ENCODE measurements at places on chromosomes 4 and X.

GRCh38 chrX:139094671-139095592 lies 383.4 kb upstream of the FGF13 start:
- no peak for DNase-seq

- no peak for DNase-seq
These were observed 60.8 kb downstream of the TBL1X start for GRCh38 chrX:9525511-9526248.

GRCh38 chr4:24764345-24764744 lies 31.0 kb upstream of the SOD3 start:
- no peak for DNase-seq

GRCh38 chr4:153806073-153806472 lies 17.2 kb upstream of the SFRP2 start:
- no peak for DNase-seq

GRCh38 chrX:109742722-109743121 lies 9.7 kb upstream of the ACSL4 start:
- no peak for DNase-seq
